ENCODE measurements at places on chromosomes 12 and 14. TPM values are rescaled to one million over a fixed set of nuclear protein-coding genes. Genes with fewer than 3 reads are reported as not detected.
A peak's percentile ranks its signal among the peaks of the same experiment; 100 is the strongest.

SLC7A7 gene
- 112 TPM for polyA plus RNA-seq

CMA1 gene
- 0.42 TPM for polyA plus RNA-seq

PTGER2 gene
- polyA plus RNA-seq: 5.4 TPM

ARHGEF40 gene
- 82.7 TPM for polyA plus RNA-seq

LRFN5 gene
- polyA plus RNA-seq: 13.4 TPM

KLHL33 gene
- polyA plus RNA-seq: 0.60 TPM

ZDHHC22 gene
- 0.57 TPM for polyA plus RNA-seq

JKAMP gene
- polyA plus RNA-seq: 93.2 TPM

SCNN1A gene
- 80.1 TPM for polyA plus RNA-seq

DBX2 gene
- 0.08 TPM for polyA plus RNA-seq

RBP5 gene
- 54.0 TPM for polyA plus RNA-seq

PIWIL1 gene
- polyA plus RNA-seq: 0.78 TPM

LUM gene
- 31.5 TPM for polyA plus RNA-seq

BRF1 gene
- 37.6 TPM for polyA plus RNA-seq

BAG5 gene
- polyA plus RNA-seq: 35.7 TPM

MYO1H gene
- polyA plus RNA-seq: 1.7 TPM

- DNase-seq: no peak
Observed at GRCh38 chr12:101947316-101947715, 69.9 kb downstream of the DRAM1 start.

GRCh38 chr12:29232086-29232485 is 83.0 kb downstream of the FAR2 start:
- DNase-seq: no peak

- DNase-seq: no peak
Observed at GRCh38 chr14:38238878-38239277, 17.0 kb downstream of the CLEC14A start.

DNA sequence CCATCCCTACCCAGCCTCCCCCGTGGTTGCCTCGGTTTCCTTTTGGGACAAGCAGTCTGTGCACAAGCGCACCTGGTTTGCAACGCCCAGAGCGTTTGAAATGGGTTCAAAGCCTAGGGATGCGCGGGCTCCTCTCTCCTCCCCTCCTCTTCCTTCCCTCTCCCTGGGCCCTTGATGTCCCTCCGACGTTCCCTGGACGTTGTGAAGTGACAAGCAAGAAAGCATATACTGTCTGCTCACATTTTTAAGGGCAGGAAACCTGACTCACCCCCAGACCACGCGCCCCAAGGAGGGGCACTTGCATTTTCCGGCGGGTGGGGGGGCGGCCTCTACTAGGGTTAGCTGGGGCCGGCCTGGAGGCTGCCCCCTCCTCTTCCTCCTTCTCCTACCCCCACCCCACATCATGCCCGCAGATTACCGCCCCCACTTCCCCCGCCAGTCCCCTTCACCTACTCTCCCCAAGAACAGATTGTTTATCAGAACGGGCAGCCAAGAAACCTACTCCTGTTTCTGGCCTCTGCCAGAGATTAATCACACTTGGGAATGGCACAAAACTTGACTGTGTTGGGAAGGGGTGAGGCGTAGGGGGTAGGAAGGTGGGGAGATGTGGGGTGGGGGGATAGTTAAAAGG is 9.5 kb upstream of the IRF2BPL start:
- no peak for DNase-seq

GRCh38 chr14:100476012-100476822 is 111.0 kb downstream of the BEGAIN start:
- DNase-seq: no peak

GRCh38 chr14:77065851-77066577 is 32.0 kb upstream of the CIPC start:
- DNase-seq: no peak

DNA sequence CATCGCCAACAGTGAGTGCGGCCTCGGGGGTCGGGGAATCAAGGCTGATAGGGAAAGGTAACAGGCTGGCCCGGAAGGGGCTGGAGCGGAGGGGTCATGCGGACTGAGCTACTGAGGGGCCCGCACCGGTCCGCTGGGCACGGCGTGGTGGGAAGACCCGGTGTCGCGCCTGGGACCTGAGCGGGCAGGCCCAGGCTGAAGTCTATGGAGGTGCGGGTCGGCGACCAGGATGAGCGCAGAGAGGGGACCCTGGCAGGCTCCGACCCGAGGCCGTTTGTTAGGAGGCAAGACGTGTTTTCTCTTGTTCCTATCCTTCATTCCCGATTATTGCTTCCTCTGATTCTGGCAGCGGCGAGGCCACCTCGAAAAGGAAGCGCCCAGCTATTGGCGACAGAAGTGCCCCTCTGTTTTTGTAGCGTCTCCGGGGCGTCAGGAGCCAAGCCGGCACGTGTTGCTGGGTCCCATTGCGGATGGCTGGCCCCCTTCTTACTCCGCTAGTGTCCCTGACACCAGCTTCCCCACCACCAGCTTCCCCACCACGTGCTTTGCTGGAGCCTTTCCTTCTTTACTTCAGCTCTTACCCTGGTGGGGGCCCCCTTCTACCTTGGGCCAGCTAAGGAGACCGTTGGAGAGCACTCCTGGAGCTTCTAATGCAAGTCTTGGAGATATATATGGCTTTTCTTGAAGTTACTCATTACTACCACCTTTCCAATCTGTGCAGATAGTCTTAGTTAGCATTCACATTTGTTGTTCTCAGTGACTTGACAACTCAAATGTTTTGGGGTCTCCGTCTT is 653 bp downstream of the PA2G4 start:
- no peak for DNase-seq

DNA sequence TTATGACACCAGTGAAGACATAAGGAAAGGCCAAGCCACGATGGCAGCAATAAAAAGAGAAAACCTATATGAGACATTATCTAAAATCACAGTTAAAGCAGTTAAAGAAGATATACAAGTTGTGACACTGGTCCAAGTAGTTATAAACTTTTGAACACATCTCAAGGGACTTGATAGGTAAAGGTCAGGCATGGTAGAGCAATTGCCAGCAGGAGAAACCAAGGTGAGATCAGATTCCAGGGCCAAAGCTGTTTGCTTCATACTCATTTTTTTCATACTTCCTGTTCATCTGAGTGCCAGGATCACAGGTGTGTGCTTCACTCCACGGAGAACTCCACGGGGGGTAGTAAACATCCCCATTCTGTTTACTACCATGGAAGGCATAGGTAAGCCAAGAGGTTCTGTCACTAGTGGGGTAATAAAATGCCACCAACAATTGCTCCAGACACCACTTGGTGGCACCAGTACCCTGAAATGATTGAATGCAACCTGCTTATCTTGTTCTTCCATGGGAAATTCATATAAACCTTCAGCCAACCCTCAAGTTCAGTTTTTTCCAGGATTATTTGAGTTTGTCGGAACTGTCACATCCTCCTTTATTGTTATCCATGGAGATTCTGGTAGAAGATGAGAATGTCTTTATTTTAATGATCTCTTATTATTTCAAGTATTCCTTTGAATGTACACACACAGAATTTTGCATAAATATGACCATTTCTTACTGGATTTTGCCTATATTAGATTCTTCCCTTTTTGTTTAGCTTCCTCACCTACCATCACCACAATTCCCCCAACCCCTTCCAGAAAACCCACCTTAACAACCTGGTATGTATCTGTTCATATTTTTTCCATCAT is 59.2 kb upstream of the TSPAN8 start:
- DNase-seq: peak; percentile 30

GRCh38 chr14:65981192-65981843 is 504.9 kb upstream of the CCDC196 start:
- DNase-seq: no peak

- no peak for DNase-seq
Observed at GRCh38 chr14:64612971-64613666, 63.4 kb downstream of the PPP1R36 start.

GRCh38 chr12:128073937-128074336 is 193.0 kb upstream of the TMEM132C start:
- no peak for DNase-seq

DNA sequence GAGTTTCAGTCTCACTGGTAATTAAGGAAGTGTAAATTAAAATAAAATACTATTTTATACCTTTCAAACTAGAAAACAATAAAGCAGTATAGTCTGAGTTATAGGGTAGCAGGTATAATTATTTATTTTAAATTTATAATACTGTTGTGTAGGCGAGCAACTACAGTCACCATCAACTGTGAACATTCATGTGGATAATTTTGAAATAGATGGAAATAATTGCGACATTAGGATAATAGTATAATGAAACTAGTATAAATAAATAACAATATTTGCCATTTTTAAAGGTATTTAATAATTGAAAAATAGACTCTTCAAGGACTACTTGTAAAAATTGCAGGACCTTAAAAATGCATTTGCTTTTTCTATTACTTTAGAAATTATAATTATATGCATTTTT is 3.8 kb upstream of the DYRK4 start:
- DNase-seq: no peak

DNA sequence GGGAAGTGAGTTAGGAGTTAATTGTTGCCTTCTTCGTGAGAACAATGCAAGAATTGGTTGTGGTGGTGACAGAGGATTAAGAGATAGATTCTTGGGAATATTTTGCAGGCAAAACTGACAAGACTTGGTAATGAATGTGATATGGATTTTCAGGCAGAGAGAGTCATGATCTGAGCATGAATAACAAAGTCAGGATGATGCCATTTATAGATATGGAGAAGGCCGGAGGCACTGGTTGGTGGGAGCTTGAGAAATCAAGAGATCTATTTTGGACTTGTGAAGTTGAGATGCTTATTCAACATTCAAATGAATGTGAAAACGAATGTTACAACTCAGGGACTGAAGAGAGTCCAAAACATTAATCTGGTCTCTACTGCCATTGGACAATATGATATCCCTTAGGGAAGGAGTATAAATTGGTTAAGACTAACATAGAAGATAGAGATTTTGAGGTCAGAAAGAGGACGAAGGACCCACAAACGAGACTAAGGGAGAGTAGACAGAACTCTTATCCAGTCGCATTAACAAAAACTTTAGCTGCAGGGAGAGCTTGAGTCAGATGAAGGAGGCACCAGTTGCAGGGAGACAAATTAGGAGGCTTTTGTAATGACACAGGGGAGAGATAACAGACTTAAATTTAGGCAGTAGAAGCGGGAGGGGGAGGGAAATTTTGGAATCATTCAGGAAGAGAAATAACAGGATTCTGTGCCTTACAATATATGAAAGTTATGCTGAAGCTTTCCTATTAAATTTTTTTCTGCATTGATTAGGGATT is 1090.6 kb downstream of the GALC start:
- DNase-seq: no peak

GRCh38 chr12:85835426-85836196 is 598 bp downstream of the RASSF9 start:
- no peak for DNase-seq

DNA sequence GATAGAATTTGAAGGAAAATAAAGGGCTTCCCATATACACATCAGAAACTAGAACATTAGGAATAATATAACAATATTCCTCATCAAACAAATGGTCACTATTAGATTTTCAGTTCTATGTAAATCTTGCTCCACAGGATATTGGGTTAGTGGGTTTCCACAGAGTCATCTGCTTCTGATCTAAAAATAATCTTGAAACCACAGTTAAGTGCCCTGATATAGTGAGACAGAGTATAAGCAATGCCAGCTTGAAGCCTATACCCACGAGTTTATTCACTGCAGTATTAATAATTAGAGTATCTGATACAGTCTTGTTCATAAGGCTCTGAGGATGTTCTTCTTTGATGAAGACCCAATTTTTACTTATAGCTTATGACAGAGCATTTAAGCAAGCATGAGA is 74.5 kb upstream of the ATF7IP start:
- no peak for DNase-seq

GRCh38 chr12:50127546-50127945 is 15.5 kb downstream of the COX14 start:
- DNase-seq: no peak

DNA sequence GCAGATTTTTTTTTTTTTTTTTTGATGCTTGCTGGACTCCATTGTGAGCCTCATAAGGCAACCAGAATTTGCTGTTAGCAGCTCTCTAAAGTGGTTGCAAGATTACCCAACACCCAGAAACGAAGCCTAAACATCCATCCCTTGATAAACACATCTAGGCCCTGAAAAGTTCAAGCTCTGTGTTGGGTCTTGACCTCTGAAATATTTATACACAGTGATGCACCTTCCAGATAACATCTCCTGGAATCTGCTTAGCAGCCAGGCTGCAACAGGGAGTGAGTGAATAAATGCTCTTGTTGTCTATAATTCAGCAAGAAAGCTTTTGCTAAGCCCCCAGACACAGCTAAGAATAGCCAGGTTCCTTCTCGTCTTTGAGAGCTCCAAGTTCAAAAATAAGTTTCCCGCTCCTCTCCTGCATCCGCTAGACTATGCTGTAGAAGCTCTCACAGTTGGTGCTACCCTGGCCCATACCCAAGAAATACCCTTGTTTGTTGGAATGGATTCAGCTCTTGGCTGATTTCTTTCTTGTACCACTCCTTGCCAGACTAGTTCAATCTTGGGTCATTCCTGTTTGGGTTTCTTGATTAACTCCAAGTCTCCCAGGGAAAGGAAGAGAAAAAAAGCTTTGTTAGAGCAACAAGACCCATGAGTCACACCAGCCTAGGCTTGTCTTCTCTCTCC is 610.6 kb upstream of the TBX3 start:
- DNase-seq: no peak

- no peak for DNase-seq
Observed at GRCh38 chr12:121145221-121145620, 12.5 kb downstream of the P2RX7 start.

- DNase-seq: no peak
Observed at GRCh38 chr12:12819752-12820311, 6.7 kb downstream of the DDX47 start.

DNA sequence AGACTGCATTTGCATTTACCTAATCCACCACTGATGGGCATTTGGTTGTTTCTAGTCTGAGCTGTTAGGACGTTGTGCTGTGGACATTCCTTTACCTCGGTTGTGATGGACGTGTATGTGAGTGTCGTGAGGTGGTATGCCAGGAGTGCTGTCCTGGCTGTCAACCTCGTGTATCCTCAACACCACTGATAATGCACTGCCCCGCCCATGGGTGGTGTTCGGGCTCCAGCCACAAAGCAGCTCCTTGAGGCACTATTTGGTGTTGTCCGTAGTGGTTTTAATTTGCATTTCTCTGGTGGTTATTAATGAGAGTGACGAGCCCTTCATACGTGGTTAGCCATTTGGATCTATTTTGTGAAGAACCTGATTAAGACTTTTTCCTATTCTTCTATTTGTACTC is 87.6 kb downstream of the PPP2R5C start:
- no peak for DNase-seq

DNA sequence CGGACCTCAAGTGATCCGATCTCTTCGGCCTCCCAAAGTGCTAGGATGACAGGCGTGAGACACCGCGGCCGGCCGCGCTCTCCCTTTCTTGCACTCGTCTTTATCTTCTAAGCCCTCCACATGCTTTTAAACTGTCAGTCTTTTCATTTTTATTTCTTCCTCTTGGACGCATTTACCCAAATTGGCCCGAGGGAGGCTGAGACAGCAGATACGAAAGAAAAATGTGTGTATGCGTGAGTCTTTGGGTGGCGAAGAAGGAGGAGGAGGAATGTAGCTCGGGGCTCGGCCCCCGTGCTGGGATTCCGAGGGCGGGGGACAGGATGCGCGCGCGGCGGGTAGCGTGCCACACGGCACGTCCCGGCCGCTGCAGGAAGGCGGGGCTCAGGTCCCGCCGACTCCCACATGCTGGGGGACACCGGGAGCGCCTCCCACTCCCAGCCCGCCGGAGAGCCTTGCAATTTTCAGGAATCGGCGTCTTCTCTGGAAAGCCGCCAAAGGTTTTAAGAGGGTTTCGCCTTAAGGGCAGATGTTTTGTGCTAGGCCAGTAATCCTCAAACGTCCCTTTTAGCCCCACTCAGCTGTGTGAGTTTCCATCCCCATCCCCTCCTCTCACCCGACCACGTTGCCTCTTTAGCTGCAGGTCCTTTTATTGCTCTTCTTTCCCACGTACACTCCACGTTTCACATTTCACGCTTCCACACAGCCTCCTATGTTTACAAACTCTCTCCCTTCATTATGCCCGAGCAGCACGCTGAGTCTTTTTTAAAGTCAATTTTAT is 34.7 kb upstream of the SLC2A3 start:
- DNase-seq: peak; percentile 91

Data from left kidney (tissue), 8 donors.